H1 (cell line): ENCODE measurements at places on chromosomes 6 and 20.

- DNase-seq, result no peak
Measured at GRCh38 chr6:36641543-36641942, 37.0 kb upstream of the CDKN1A start.

DNA sequence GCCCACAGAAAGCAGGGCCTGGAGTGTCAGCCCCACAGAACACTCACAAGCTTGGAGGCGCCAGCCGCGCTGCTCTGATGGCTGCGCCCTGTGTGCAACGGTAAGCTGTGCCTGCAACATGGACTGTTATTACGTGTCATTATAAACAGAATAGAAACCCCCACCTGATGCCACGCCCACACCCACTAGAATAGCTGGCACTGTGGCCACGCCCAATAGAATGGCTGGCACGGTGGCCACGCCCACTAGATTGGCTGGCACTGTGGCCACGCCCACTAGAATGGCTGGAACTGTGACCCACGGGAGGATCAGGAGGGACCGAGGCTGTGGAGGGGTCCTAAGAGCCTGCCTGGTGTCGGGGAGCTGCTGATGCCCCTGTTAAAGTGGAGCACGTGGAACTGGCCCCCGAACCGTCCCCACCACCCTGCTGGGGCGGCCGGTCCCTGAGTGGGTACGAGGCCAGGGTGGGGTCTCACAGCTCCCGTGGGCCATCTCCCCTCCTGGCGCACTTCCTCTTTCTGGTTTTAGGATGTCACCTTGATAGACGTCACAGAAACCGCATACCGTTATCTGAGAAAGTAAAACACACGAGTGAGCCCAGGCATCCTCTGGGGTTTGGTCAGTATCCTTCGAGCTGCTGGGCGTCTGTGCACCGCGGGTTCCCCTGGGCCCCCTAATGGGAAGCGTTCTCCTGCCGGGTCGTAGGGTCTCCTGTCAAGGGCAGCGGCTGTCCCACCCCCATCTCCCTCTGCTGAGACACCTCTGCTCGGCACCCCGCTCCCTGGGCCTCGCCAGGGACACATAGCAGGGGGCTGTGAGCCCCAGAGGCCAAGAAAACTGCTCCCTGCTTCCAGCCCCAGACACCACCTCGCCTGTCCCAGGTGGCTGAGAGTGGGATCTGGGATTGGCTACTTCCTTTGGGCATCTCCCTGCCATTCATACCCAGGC is 25.4 kb downstream of the SLC17A9 start:
- DNase-seq, result no peak

DNA sequence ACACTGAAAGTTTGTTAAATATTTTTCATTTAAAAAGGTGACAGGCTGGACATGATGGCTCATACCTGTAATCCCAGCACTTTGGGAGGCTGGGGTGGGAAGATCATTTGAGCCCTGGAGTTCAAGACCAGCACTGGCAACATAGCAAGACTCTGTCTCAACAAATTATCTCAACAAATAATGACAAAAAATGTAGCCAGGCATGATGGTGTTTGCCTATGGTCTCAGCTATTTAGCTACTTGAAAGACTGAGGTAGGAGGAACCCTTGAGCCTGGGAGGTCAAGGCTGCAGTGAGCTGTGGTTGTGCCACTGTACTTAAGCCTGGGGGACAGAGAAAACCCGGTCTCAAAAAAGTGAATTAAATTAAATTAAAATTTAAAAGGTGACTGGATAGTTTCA is 56.0 kb upstream of the C6orf118 start:
- no peak for DNase-seq

- DNase-seq, result no peak
Measured at GRCh38 chr6:137776786-137777686, 90.0 kb upstream of the TNFAIP3 start.

- no peak for DNase-seq
Measured at GRCh38 chr6:56689663-56690062, 47.0 kb upstream of the DST start.

DNA sequence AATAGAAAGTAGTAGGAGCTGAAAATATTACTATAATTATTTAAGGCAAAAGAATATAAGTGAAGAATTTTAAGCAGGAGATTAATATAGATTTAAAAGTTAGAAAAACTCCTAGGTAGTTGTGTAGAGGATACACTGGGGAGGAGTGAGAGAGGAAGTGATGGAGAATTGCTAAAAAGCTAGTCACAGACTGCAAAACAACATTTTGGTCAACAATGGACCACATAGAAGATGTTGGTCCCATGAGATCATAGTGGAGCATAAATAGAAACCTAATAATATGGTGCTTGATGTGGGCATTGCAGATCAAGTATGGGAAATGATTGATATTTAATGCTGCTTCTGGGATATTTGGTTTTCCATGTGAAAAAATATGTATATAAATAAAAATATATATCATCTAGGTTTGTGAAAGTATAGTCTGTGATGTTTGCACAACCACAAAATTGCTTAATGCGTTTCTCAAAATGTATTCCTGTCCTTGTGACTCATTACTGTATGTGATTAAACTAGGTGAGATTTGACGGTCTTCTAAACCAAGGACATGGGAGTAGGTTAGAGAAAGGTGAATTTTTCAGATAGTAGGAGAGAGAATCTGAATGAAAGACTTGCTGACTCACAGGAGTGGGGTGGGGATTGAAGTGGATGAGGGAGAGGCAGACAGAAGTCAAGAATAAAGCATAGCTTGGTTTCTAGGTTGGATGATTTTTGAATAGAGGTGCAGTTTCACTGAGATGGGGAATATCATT is 174.0 kb downstream of the BCKDHB start:
- DNase-seq, result no peak

DNA sequence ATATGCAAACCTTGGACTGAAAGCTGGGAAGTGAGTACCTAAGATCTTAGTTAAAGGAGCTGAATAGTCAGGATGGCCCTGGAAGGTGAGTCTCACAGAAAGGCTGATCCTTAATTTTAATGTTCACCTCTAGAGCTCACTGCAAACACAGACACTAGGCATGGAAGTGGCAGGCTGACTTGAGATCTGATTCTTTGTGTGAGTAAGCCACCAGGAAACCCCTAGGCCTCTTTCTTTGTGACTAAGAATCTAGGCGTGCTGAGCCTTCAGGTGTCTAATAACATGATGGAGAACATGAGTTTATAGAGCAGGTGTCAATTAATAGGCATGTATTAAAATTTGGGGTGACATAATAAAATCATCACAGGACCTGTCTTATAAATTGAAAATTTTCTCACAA is 642.2 kb downstream of the EYS start:
- DNase-seq, result no peak

GRCh38 chr6:118280210-118280609 is 267.9 kb upstream of the PLN start:
- no peak for DNase-seq

DNA sequence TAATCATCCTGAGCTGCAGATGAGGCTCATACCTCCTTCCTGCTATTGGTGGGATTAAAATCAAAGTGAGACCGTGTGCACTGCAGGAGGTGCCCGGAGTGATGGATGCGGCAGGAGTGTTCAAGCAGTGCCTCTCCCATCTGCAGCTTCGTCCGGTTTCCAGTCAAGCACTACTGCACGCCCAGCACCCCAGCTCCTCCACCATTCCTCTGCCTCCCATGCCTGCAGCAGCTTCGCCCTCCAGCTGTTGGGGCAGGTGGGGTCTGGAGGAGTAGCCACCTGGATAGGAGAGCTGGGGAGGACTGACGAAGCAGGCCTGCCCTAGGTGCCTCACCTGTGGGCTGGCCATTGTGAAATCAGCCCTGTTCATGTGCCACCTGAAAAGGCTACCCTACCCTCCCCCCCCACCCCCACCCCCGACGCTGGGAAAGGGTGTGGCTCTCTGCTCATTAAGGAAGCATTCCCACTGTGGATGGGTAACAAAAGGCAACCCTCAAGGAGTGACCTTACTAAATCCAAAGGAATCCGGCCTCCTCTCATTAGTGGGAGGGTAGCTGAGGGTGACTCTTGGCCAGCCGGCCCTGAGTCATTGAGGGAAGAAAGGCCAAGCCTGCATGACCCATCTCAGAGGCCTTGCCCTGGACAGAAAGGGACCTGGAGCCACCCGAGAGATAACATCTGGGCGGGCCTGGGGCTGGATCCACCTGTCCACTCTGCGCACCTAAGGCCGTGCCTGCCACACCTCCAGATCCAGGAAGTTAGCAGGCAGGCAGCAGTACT is 115.9 kb upstream of the ARMC2 start:
- DNase-seq, result no peak

GRCh38 chr6:159045801-159046200 is 1.0 kb upstream of the TAGAP start:
- DNase-seq, result no peak

GRCh38 chr6:157211603-157212455 is 111.5 kb downstream of the TMEM242 start:
- DNase-seq, result no peak

DNA sequence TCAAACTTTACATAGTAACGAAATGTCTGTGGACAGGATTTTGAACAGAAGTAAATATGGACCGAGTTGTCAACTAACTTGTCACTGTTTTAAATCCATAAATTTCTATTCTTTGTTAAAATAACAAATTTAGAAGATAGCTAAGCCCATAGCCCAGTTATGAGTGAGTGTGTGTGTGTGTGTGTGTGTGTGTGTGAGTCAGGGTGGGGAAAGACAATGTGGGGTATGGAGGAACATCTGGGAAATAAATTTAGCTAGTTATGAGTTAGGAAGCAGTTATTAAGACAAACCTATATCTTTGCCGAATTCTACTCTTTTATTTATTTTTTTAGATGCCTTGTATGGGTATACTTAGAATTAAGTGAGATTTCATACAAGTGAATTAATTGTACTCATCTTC is 9.0 kb downstream of the TPBG start:
- no peak for DNase-seq

DNA sequence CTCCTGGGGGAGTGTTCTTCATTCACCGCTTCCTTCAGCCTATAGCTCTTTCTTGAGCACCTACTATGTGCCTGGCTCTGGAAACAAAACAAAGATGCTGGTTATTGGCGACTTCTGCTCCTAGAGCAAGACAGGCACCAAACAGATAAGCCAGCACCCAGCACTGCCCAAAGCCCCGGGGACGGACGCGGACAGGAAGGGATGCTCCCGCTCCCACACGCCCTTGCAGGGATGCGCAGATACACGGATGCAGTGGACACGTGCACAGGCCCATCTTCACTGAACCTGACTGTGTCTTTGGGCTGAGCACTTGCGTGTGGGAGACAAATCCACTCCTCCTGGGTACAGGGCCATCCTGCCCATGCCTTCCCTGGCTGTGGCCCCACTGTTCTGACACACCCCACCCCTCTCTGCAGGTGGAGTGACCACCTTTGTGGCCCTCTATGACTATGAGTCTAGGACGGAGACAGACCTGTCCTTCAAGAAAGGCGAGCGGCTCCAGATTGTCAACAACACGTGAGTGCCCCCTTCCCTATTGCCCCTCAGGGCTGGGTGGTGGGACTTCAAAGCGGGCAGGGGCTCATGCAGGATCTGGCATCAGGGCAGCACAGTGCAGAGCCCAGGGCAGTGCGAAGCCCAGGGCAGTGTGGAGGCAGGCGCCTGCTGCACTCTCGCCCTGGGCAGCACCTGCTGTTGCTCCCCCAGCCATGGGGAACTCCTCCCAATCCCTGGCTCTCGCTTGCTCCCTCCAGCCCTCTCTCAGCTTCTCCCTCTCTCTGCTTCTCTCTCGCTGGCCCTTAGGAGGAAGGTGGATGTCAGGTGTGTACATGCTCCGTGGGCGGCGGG is 39.9 kb downstream of the SRC start:
- DNase-seq, result no peak

DNA sequence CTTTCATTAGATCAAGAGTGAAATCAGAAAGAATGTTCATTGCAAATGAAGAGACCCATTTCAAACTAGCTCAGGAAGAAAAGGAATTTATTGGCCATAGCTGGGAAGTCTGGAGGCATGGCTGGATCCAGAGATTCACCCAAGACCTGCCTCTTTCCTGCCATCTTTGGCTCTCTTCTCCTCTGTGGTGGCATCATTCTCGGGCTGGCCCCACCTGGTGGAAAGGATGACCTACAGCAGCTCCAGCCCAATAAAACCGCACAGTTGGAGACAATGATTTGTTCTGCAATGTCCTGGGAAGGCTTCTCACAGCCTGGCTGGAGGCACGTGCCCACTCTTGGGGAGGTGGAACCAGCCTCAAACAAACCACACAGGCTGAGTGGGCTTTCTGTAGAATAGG is 18.1 kb upstream of the FERMT1 start:
- no peak for DNase-seq

DNA sequence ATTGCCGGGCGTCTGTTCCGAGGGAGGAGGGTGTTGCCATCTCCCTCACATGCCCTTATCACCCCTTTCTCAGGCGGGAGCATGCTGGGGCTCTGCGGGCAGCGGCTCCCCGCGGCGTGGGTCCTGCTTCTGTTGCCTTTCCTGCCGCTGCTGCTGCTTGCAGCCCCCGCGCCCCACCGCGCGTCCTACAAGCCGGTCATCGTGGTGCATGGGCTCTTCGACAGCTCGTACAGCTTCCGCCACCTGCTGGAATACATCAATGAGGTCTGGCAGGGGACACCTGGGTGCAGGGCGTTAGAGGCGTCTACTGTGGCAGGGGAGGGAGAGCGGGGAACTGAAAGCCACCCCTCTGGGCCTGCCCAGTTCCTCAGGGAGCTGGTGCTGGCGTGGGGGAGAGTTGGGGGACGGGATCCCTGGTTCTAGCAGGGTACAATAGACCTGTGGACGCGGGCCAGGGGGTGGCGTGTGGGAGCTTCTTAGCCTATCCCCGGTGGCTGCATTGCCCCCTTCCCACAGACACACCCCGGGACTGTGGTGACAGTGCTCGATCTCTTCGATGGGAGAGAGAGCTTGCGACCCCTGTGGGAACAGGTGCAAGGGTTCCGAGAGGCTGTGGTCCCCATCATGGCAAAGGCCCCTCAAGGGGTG is 697 bp downstream of the PPT2 start:
- DNase-seq, result no peak

DNA sequence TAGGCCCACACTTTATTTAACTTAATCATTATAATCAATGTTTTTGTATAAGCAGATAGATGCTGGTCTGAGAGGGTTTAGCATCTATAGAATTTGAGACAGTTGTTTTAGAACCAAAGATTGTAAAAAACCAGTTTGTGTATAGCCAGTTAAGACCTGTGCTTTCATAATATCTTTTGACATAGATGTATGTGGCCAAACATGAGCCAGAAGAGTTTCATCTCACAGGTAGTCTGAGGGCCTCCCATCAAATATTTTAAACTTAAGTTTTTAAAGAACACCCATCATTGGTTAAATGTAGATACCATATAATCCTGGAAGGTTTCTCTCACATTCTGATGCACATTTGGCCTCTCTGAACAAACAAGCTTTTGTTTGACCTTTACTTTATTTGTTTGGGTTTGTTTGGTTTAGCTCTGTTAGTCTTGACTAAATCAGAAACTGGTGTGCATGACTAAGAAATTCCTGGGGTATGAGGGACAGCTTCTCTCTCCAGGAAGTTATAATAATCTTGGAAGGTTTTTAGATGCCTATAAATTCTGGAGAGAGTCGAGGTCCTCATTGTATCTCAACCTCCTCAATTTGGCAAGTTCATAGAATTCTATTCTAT is 58.0 kb upstream of the TMEM200A start:
- no peak for DNase-seq

DNA sequence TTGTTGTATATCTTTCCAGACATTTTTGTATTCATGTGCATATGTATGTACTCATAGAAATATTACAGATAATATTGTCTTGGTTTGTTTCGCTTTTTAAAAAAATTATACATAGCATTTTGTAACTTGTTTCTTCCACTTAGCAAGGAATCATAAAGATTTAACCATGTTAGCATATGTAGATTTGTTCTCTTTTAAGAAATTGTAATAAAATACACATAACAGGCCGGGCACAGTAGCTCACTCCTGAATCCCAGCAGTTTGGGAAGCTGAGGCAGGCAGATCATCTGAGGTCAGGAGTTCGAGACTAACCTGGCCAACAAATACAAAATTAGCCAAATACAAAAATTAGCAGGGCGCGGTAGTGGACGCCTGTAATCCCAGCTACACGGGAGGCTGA is 44.4 kb upstream of the CSE1L start:
- no peak for DNase-seq
